Stimulated activated naive B cell treated with anti-CD40 and anti-IgM and Interleukin-4, amounts not matched to agents 10 μg/mL and 1 μg/mL and 100 μg/mL, for 72 hours (primary cell): ENCODE measurements at places on chromosomes 6 and 20.

GRCh38 chr20:38195521-38195920, 30.5 kb upstream of the TGM2 start:
- no peak for DNase-seq
- H3K4me3 ChIP-seq = no peak overlapping the region
- no peak overlapping the region for H3K27ac ChIP-seq
- peaks cover 34% of the 10 kb centered on the region for H3K27me3 ChIP-seq
- peaks cover 28% of the 10 kb centered on the region for H3K4me1 ChIP-seq

DNA sequence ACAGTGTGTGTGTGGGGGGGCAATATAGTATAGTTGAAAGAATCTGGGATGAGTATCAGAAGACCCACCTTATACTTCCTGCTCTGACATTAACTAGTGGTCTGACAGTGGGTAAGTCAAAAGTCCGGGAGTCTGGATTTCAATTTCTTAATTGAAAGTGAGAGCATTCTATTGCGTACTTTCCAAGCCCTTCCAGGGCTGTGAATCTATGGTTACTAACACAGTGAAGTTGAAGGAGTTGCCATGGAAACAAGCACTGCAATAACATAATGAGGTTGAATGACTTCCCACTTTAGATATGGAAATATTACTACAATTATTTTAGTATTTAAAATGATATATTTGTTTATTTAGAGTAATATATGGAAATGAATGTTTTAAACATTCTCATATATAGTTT, 80.2 kb downstream of the MLIP start:
- H3K4me3 ChIP-seq = no peak overlapping the region
- no peaks in the 10 kb centered on the region for H3K27me3 ChIP-seq
- no peak overlapping the region for H3K27ac ChIP-seq

- DNase-seq = no peak
- peaks cover 2% of the 10 kb centered on the region for H3K36me3 ChIP-seq
- H3K4me3 ChIP-seq = no peak overlapping the region
These were observed 131.1 kb downstream of the TBXT start for GRCh38 chr6:166036316-166037095.

- H3K36me3 ChIP-seq = peaks cover 2% of the 10 kb centered on the region
- no peak overlapping the region for H3K27ac ChIP-seq
- peaks cover 6% of the 10 kb centered on the region for H3K27me3 ChIP-seq
These were observed 189.9 kb upstream of the PRDM1 start for GRCh38 chr6:105896052-105896820.

DNA sequence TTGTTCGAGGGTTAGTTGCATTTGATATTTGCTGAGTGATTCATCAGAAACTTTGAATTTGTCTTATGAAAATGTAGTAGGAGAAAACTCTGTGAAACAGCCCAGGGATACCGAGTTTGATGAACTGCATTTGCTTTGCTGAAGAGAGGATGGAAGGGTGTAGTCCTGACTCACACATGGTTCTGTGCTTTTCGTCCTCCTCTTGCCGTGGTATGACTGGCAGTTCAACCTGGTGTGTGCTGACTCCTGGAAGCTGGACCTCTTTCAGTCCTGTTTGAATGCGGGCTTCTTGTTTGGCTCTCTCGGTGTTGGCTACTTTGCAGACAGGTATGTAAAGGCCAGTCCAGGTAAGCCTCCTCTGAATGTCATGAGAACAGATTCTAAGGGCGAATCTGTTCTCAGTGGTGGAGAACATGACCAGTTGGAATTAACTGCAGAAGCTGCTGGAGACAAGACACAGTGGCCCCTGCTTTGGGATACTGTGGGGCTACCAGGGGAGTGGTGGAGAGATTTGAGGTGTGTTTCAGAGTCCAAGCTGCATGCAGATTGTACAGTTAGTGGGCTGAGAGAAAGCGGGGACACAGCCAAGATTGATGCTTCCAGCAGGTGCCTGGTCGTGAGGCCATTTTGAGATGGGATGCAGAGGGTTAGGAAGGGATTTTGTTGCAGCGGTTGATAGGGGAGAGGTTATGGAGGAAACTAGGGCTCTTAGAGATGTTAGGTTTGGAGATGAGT, 8.4 kb downstream of the SLC22A1 start:
- no peak overlapping the region for H3K27ac ChIP-seq
- H3K4me3 ChIP-seq = no peak overlapping the region
- no peaks in the 10 kb centered on the region for H3K27me3 ChIP-seq
- no peak for DNase-seq
- peaks cover 19% of the 10 kb centered on the region for H3K36me3 ChIP-seq
- H3K4me1 ChIP-seq = peaks cover 1% of the 10 kb centered on the region

DNA sequence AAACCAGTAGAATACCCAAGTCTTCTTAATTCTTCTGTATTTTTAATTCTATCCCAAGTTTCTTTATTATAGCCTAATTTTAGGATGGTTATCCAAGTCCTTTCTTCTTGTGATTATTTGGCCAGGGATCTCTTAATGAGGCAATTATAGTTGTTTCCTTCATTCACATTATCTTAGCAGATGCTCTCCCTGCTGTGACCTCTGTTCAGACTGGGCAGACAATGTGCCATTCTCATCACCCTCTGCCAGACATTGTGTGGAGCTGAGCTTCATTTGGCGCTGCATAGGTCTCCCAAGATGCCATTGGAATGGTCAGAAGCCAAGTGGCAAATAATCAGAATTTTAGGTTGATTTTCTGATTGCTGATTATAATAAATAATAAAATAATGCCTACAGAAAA, 79.4 kb downstream of the LIN28B start:
- no peak overlapping the region for H3K4me3 ChIP-seq
- no peak overlapping the region for H3K27ac ChIP-seq
- no peaks in the 10 kb centered on the region for H3K36me3 ChIP-seq
- H3K4me1 ChIP-seq = no peaks in the 10 kb centered on the region
